ENCODE measurements at places on chromosomes 5 and 9. TPM values are rescaled to one million over a fixed set of nuclear protein-coding genes. Genes with fewer than 3 reads are reported as not detected.

Gene DNM1
- 8.8 TPM for total RNA-seq

Gene PCDHGB5
- 9.1 TPM for total RNA-seq

DNA sequence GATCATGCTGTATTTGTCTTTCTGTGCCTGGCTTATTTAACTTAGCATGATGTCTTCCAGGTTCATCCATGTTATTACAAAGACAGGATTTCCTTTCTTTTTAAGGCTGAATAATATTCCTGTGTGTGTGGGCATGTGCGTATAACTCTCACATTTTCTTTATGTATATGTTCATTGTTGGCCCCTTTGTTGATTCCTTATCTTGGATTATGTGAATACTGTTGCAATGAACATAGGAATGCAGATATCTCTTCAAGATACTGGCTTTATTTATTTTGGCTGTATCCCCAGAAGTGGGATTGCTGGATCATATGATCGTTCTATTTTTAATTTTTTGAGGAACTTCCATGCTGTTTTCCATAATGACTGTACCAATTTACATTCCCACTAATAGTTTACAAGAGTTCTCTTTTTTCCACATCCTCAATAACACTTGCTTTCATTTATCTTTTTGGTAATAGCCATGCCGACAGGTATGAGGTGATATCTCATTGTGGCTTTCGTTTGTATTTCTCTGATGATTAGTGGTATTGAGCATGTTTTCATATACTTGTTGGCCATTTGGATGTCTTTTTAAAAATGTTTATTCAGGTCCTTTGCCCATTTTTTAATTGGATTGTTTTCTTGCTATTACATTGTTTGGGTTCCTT is 38.0 kb downstream of the CREBRF start:
- DNase-seq: no peak

DNA sequence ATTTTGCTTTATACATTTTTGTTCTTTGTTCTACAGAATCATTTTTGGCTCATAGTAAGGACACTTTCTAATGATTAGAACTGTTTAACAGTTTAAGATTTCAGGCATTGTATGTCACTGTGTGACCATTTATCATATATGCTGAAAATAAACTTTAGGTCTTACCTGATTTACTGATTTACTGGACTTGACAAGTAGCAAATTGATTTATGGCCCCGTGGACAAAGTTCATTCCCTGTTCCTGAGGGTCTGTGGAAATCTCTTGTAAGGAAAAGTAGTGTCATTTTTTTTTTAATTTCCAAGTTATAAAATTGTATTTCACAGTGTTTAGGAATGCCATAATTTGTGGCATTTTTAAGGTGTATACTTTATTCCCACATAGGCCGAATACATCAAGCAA is 40.7 kb downstream of the KIF2A start:
- DNase-seq: no peak

DNA sequence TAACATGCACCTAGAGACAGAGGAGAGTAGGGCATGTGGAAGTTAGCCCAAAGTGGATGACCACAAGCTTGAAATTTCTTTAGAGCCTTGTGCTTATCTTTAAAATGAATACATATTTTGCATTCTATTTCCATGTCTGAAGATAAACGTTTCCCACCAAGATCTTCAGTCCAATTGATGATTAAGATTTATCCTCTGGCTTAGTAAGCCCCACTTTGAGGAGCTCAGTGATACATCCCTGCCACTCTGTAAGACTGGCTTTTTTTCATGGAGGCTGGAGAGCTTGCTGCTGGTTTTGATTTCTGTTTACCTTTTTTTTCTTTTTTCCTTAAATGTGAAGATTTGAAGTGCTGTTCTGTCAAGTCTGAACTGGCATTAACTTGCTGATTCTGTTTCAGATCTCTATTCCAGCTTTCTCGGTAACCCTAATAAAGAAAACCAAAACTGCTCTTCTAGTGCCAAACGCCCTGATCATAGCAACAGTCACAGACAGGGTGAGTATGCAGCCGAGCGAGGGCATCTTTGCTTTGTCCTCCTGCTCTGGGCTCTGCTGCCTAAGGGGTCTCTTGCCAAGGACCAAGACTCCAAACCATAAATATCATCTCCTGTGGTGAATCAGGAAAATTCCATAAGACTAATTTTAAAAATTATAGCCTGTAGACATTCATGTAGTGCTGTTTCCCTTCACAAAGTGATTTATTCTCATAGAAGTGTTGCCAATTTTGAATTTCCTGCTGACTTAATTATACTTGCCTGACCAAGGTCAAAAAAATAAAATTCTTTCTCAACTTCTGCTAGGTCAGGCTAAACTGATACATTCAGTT is 54.3 kb downstream of the GRAMD2B start:
- no peak for DNase-seq

DNA sequence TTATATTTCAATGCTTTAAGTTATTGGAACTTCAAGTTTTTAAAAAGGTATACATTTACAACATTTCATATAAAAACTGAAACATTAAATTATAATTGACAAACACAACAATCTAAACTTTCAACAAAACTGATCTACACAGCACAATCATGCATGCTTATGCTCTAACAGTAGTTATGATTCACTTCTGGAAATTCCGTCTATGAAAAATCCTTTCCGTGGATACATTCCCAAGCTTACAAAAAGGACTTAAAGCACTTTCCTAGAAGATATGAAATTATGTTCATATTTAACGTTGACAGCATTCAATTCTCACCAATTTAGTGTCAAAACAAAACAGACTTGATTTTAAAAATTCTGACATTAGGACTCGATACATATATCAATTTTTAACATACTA is 3.7 kb downstream of the HNRNPH1 start:
- DNase-seq: no peak
